ENCODE measurements at places on chromosomes 16 and 17.

DNA sequence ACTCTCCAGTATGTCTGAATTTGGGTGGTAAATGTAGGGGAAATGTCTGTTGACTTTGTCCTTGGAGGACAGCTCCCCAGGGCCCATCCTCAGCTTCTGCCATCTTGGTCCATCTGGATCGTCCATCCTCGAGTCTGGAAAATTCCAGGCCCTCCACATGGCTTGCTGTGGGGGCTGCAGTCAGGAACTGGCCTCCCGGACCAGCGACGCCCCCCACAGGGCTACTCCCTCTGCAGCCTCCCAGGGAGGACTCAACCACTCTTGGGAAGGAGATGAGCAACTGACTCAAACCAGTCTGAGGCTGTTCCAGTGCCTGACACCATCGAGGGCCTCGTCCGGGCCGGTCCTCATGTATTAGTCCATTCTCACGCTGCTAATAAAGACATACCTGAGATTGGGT, 5.5 kb upstream of the ZG16B start:
- DNase-seq: no peak

DNA sequence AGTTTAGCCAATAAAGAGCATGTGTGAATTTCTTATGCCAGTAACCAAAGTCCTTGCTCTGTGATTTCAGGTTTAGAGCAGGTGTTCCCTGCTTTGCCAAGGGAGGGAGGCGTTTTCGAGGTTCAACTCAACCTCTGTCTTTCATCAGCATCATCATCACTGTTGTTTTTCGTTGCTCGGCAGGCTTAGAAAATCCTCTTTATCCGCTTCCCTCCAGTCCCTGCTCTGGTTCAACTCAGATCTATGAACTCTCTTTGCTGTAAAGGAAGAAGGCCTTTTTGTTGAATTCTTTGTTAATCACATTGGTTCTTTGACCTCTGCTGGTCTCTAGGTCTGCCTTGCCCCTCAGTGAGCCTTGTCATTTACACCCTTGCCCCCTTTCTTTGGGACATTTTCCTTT, 243.9 kb upstream of the RBFOX1 start:
- DNase-seq: no peak

GRCh38 chr16:23296994-23297393, 5.1 kb upstream of the SCNN1B start:
- DNase-seq: no peak

DNA sequence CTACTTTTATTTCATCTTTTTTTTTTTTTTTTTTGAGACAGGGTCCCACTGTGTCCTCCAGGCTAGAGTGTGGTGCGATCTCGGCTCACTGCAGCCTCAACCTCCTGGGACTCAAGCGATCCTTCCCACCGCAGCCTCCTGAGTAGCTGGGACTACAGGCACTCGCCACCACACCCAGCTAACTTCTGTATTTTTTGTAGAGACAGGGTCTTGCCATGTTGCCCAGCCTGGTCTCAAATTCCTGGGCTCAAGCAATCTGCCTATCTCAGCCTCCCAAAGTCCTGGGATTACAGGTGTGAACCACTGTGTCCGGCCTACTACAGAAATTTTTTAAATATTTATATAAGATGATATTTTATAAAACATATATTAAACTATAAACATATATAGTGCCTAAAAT, 4.8 kb downstream of the MYO18A start:
- no peak for DNase-seq

DNA sequence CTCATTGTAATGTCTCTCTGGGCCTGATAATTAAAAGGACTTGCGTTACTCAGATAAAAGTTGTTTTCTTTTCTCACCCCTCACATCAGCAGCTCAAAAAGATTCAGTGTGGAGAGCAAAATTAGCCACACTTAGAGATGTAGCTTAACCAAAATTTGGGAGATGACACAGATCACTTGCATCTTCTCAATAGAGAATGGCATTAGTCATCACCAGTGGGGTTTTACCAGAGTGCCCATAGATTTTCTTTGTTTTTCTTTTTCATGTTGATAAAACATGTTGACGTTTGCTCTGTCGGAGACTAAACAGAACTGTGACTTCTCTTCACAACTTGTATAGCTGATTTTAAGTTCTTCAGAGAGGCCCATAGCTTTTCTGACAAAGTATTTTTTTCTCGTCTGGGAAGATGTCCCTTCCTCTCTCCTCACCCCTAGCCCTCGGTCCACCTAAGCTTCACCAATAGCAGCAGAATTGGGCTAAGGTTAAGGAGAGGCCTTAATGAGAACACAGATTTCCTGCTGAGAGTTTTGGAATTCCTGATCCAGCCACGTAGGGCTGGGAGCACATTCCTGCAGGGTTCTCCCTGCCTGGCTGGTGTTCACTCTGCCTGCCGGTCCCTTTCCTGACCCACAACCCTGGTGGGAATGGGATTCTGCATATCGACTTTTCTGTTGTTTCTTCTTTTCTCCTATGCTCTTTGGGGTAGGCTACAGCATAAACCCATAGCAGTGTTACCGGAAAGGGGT, 92.6 kb downstream of the CACNG3 start:
- no peak for DNase-seq

GRCh38 chr16:62965831-62966230, 929.6 kb upstream of the CDH8 start:
- no peak for DNase-seq

DNA sequence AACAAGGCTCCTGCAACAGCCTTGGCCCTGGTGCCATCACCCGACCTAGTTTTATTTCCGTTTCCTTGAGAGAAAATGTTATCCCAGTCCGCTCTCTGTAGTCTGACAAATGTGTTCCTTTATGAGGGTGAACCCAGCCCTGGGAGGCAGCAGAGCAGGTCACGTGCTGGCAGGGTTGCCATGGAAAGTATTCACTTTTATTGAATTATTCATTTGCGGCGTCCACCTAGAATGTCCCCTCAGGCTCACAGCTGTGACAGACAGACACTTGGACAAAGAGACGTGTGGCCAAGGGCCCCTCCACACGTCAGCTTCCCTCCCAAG, 90.0 kb downstream of the WSCD1 start:
- DNase-seq: no peak

DNA sequence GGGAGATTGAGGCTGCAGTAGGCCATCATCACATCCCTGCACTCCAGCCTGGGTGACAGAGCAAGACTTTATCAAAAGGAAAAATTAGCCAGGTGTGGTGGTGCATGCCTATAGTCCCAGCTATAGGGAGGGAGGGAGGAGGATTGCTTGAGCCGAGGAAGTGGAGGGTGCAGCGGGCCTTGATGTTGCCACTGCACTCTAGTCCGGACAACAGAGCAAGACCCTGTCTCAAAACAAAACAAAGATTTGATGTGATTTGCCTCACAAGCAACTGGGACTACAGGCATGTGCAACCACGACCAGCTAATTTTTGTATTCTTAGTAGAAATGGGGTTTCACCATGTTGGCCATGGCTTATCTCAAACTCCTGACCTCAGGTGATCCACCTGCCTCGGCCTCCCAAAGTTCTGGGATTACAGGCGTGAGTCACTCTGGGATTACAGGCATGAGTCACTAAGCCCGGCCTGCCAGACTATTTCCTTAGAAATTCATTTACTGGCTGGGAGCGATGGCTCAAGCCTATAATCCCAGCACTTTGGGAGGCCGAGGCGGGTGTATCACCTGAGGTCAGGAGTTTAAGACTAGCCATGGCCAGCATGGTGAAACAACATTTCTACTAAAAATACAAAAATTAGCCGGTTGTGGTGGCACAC, 11.5 kb downstream of the UBE2G1 start:
- no peak for DNase-seq

DNA sequence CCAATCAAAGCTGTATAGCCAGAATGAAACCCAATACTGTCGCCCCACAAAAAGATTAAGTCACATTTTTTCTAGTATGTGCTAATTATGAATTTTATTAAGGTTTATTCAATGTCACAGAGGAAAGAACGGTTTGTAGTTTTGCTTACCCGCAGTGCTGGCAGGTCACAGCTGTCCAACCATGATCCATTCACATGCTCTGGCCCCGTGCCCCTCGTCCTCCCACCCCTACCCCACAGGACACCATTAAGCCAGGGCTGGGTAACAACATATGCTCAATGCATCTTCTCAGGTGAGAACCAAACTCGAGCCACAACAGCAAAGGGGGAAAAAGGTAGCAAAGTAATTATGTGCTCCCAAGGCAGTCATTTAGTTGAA, 589 bp upstream of the FBF1 start:
- DNase-seq: no peak

- DNase-seq: no peak
These were observed 37.8 kb downstream of the YPEL2 start for GRCh38 chr17:59369031-59369975.

GRCh38 chr17:34371405-34372100, 8.5 kb upstream of the CCL1 start:
- DNase-seq: no peak

GRCh38 chr17:223723-224471, 42.4 kb upstream of the DOC2B start:
- DNase-seq: no peak

DNA sequence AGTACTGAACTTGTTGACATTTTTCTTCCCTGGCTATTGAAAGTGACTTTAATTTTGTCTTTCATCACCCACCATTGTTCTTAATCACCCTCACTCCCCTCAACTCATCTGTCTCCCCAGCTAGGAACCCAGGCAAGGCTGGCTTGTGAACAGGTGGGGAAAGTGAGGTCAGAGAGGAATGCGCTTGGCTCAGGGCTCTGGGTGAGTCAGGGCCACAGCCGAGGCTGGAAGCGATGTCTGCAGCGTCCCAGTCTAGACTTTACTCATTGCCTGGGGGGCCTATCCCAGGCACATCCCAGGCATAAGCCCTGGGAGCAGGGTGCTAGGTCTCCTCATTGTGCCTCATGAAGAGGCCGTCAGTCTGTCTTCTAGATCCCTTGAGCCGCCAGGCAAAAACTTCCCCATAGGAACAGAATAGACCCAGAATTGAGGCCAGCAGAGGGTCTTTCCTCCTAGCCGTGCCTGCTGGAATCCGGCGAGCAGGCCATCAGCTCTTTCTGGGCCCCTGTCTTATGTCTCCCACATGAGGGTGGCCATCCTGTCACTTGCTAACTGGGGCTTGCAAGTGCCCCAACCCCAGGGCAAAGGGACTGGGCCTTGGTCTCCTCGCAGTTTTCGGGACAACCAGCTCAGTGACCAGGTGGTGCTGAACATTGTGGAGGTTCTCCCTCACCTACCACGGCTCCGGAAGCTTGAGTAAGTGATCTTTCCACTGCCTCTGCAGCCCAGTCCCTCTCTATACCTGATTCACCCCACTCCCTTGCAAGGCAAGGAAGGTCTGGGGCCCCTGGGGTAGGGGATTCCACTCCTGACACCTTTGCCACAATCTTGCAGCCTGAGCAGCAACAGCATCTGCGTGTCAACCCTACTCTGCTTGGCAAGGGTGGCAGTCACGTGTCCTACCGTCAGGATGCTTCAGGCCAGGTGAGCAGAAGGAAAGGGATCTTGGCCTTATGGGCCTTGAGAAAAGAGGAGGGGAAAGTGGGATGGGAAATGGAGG, 40.1 kb downstream of the NLRC5 start:
- no peak for DNase-seq

GRCh38 chr16:85556456-85557082, 56.6 kb upstream of the GSE1 start:
- peak; percentile 56 for DNase-seq

- no peak for DNase-seq
These were observed 2.7 kb upstream of the PPM1D start for GRCh38 chr17:60597297-60597696.

DNA sequence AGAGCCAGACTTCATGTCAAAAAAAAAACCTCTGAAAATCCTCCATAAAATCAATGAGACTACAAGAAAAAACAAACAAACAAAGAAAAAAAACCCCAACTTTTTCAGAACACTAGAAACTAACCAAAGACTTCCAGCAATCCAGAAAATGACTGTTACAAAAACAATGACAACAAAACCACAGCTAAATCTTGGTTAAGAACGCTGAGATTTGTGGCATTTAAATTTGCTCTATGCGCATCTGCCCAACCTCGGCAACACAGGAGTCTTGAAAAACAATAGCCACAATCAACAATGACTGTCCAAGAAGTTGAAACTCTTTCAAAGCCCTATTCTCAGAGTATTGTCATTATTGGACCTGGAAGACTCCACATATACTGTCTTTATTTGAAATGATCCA, 402.4 kb downstream of the ZFHX3 start:
- DNase-seq: no peak

- no peak for DNase-seq
These were observed 54.2 kb downstream of the PLD6 start for GRCh38 chr17:17151962-17152361.

GRCh38 chr17:79792984-79793923, 3.6 kb downstream of the CBX8 start:
- no peak for DNase-seq

Measured in stimulated activated CD4-positive, alpha-beta T cell treated with anti-CD3 and anti-CD28 coated beads, Interleukin-4, amount 100 ng/mL, for 4 hours (primary cell).